ENCODE measurements at places on chromosomes 16 and 17.

- DNase-seq, result no peak
Observed at GRCh38 chr16:5078626-5079025, 7.0 kb downstream of the ALG1 start.

DNA sequence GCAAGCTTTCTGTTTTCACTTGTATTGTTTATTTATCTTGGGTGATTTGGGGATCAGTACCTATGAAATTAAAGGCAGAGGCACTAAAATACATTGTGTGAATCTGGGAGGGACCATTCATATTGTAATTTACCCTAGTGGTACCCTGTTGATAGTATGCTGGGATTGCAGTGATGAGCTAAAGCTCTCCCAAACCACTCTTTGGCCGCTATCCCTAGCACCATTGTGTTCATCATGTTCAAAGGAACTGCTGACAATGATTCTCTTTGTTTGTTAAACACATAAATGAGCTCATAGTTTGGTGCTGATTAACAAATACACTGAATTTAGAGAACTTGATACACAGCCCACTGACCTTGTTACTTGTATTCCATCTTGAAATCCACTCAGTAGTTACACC lies 1469.8 kb downstream of the CDH11 start:
- DNase-seq, result no peak

GRCh38 chr16:11025120-11025531 lies 80.8 kb downstream of the CLEC16A start:
- peak; percentile 67 for DNase-seq

GRCh38 chr16:25009822-25010221 lies 5.3 kb downstream of the ARHGAP17 start:
- peak; percentile 72 for DNase-seq

GRCh38 chr17:38325221-38325851 lies 18.4 kb downstream of the GPR179 start:
- no peak for DNase-seq

DNA sequence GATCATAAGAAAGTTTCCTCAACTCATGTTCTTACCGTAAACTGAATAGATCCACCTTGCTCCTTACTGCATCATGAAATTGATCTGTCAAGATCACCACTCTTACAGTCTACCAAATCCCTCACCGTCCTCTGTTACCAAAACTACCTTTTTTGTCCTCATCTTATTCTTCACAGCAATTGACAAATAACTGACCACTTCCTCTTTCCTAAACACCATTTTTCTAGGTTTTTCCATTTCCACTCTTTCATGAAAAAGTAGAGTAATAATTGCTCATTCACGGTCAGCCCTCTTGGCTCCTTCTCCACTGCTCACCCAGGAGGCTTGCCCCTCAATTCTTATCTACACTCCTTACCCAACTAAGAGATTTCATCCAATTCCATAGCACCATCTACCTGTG lies 44.9 kb downstream of the ABCA5 start:
- no peak for DNase-seq

GRCh38 chr17:6212766-6213165 lies 142.6 kb downstream of the WSCD1 start:
- DNase-seq, result no peak

All from fibroblast of villous mesenchyme (primary cell).